NCI-H460 (cell line): ENCODE measurements at places on chromosomes 3 and 15.

- DNase-seq = no peak
Measured at GRCh38 chr3:197305854-197306253, 7.4 kb upstream of the DLG1 start.

GRCh38 chr15:101133751-101134261 is 118.0 kb downstream of the CHSY1 start:
- no peak for DNase-seq

GRCh38 chr3:158248261-158248660 is 138.4 kb downstream of the RSRC1 start:
- DNase-seq = no peak

DNA sequence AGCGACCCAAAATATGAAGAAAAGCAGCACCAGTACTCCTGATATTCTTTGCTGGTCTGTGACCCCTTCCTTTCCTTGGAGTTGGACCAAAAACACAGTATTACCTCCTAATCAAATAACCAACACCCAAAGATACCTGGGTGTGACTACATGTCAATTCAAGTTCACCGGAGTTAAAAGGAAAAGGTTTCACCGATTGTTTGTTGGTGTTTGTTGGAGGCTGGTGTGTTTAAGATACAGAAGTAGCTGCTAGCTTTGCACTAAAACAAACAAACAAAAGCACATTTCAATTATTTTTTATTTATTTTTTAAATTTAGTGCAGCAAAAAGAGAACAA is 81.5 kb downstream of the MYO1E start:
- no peak for DNase-seq

- DNase-seq = no peak
Measured at GRCh38 chr15:91625506-91625905, 228.0 kb upstream of the SLCO3A1 start.

DNA sequence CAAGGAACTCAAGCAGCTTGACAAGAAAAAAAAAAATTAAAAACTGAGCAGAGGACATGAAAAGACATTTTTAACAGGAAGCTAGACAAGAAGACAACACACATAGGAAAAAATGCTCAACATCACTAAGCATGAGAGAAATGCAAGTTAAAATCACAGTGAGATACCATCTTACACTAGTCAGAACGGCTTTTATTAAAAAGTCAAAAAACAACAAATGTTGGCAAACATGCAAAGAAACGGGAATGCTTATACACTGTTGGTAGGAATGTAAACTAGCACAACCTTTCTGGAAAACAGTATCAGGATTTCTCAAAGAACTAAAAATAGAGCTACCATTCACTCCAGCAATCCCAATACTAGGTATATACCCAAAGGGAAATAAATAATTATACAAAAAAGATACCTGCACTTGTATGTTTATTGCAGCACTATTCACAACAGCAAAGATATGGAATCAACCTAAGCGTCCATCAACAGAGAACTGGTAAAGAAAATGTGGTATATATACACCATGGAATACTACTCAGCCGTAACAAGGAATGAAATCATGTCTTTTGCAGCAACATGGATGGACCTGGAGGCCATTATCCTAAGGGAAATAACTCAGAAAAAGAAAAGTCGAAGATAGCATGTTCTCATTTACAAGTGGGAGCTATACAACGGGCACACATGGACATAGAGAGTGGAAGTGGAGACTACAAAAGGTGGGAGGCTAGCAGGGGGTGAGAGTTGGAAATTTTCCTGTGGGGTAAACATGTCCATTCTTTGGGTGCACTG is 5.2 kb downstream of the GOLIM4 start:
- no peak for DNase-seq

DNA sequence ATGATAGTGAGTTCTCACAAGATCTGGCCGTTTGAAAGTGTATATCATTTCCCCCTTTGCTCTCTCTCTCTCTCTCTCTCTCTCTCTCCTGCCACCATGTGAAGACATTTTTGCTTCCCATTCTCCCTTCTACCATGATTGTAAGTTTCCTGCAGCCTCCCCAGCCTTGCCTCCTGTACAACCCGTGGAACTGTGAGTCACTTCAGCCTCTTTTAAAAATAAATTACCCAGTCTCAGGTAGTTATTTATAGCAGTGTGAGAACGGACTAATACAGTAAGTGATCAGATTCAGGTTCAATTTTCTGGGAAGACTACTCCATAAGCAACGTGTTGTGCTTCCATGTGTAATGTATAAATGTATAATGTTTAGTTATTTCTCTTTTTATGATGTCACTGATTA is 29.2 kb downstream of the CADPS start:
- DNase-seq = no peak

- no peak for DNase-seq
Measured at GRCh38 chr3:117540597-117540996, 831.0 kb downstream of the TUSC7 start.

GRCh38 chr15:33913459-33913858 is 54.8 kb upstream of the CHRM5 start:
- no peak for DNase-seq

GRCh38 chr3:17182166-17182565 is 297.4 kb downstream of the PLCL2 start:
- DNase-seq = no peak

- DNase-seq = peak; percentile 95
Measured at GRCh38 chr3:42600111-42600957, at the start of gene NKTR. NKTR (plus strand) TSS chr3:42600686; CDS start chr3:42601007, 321 bp downstream.

DNA sequence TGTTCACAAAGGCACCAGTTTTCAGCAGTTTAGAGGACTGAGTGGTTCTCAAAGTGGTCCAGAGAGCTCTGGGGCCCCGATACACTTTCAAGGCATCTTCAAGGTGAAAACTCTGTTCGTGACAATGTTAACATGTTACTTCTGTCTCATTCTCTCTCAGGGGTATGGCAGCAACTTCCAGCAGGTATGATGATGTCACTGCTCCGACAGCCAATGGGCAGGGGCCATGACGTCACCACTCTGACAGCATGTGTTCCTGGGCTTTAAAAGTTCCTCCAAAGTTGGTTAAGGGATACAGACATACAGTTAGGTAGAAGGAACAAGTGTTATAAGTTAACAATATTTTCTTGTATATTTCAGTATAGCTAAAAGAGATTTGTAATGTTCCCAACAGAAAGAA is 87.9 kb downstream of the KLF15 start:
- no peak for DNase-seq

DNA sequence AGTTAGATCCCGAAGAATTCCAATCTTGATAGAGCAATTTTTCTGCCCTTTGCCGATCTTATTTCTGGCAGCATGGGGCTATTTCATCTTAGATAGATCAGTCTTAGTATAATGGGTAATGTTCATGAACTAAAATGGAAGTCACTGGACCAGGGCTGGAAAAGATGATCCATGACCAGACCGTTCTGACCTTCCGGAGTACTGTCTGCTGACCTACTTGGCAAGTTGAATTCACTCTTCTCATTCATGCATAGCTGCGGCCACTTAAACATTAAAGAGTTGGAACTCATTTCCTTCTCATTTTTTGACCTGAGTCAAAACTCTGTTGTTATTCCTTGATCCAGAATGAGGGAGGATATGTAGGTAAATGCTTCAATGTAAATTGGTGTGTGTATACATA is 32.5 kb downstream of the GMNC start:
- DNase-seq = no peak

- no peak for DNase-seq
Measured at GRCh38 chr3:55604846-55605245, 117.7 kb upstream of the WNT5A start.
